ENCODE measurements at places on chromosomes 11 and 22. TPM values are rescaled to one million over a fixed set of nuclear protein-coding genes. Genes with fewer than 3 reads are reported as not detected.

Gene APOBEC3H
- total RNA-seq = not detected

Gene CCDC157
- 0.90 TPM for total RNA-seq

Gene UPK3A
- not detected for total RNA-seq

Gene FREY1
- not detected for total RNA-seq

- no peak for DNase-seq
Observed at GRCh38 chr11:64861227-64861975, 16.9 kb upstream of the CDC42BPG start.

DNA sequence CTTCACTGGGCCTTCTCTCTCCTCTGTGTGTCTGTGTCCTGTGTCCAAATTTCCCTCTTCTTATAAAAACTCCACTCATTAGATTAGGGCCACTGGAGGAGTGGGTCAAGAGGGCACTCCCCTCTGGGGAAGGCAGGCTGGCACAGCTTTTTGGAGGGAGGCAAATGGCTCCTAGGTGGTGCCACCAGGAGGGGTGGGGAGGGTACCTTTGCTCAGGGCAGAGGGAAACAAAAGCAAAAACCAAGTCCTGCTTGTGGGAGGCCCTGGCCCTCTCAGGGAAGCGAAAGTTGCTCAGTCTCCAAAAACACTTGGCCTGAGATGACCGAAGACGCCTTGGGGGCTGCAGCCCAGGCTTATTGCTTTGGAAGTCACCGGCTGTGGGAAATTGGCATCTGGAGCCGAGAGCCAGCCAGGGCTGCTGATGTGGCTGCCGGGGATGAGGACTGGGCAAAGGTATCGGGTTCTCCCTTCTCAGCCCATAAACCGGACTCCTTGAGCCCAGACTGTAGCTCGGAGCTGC, 48.2 kb upstream of the ANO1 start:
- no peak for DNase-seq

GRCh38 chr11:83681031-83681781, 395.0 kb upstream of the CCDC90B start:
- no peak for DNase-seq

DNA sequence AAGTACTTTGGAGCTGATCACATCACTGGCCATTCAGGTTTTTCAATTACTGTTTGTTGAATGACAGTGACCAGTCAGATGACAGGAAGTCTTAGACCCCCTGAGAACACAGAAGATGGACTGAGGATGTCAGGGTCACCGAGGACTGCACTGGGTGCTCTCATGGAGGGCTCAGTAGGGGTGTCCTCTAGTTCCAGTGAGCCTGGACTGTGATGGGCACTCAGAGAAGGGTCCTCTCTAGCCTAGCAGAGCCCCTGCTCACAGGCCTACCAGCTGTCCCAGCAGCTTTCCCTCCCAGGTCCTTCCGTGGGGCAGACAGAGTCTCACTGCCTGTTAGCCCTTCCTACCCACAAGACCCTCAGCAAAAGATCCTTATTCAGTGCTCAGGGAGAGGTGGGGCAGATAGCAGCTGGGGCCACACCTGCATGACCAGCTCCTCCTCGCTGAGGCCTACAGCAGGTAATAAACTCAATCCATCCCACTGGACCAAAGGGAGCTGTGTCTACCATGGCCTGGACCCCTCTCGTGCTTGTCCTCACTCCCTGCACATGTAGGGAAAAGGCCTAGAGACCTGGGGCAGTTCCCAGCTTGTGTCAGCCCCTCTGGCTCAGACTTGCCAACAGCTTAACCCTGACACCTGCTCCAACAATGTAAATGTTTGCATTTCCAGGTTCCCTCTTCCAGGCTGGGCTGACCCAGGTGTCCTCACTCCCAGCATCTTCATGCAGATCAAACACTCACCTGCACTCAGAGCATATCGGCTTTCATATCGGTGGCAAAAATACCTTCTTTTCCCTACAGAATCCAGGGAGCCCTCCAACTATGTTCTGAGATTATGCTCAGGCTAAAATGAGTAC, 25.2 kb upstream of the VPREB1 start:
- no peak for DNase-seq

DNA sequence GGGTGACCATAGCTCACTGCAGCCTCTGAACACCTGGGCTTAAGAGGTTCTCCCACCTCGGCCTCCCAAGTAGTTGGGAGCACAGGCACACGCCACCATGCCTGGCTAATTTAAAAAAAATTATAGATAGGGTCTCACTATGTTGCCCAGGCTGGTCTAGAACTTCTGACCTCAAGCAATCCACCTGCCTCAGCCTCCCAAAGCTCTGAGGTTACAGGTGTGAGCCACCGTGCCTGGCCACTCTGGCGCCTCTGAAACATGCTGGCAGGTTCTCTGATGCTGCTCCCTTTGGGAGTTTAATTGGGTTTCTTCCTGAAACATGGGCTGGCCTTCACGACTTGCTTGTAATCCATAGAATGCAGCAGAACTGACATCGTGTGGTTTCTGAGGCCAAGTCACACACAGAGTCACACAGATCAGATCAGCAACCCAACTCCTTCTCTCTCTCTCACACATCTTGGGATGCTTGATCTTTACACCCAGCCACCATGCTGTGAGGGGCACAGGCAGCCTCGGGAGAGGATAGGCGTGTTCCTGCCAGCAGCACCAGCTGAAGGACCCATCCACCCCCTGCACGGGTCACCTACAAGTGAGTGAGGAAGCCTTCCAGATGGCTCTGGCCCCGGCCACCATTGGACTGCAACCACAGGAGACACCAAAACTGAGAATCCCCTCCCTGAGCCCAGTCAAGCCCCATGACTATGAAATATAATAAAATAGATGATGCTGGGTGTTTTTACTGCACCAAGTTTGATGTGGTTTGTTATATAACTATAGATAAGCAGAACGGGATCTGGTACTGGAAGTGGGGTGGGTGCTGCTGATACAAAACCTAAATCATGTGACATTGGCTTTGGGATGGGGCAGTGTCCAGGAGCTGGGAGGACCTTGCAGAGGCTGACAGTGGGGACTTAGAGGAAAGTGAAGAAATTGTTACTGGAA, 3.1 kb upstream of the GSC2 start:
- DNase-seq = no peak

GRCh38 chr22:39943337-39943736, 16.9 kb upstream of the TMA7B start:
- no peak for DNase-seq

DNA sequence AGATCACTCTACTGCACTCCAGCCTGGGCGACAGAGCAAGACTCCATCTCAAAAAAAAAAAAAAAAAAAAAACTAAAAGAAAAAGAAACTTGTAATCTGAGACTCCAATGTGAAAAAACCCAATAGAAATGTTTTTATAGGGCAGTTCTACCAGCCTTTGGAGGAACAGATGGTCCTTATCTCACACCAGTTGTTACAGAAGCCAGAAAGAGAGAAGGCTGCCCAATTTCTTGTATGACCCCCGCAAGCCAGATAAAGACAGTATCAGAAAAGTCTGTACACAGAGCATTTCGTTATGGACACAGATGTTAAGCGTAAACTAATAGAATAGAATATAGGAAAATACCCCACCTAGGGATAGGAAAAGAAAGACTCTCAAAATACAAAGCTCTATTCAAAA, 11.3 kb upstream of the TSGA10IP start:
- peak; percentile 63 for DNase-seq

- no peak for DNase-seq
Observed at GRCh38 chr11:45577752-45578151, 87.7 kb downstream of the CHST1 start.

DNA sequence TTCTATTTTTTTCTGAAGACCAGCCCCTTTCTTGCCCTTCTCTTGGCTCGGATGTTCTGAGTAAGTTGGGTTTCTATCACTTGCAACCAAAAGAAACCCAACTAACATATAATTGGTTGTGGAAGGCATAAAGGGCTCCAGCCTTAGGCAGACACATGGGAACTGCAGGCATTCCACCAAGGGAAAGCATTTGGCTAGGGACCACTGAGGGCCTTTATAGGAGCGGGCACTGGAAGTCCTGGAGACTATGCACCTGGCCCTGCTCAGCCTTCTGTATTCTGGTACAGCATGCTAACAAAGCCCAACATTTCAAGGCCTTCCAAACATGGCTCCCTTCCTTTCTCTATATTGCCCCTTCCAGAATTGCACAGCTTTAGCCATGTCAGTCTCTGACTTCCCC, 17.6 kb upstream of the LMO1 start:
- no peak for DNase-seq

GRCh38 chr11:130897262-130898182, 18.8 kb downstream of the SNX19 start:
- DNase-seq = peak; percentile 99

- no peak for DNase-seq
Observed at GRCh38 chr22:44200855-44201550, 20.3 kb downstream of the PARVG start.

DNA sequence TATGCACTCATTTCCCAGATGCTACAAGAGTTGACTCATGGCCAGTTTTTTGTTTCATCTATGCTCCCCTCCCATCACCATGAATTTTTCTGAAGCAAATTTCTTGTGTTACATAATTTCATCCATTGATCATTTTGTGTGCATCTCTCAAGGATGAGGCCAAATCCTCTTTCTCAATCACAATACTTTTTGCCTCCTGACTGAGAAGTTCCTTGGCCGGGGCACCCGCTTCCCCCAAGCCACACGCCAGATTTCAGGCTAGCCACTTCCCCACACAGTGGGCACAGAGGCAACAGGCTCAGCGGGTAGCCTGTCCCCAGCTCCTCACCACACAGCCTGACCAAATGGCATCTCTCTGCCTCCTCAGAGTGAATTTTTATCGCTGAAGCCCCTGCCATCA, 9.8 kb upstream of the DSCAML1 start:
- DNase-seq = no peak

- DNase-seq = no peak
Observed at GRCh38 chr22:23393721-23394320, 186.3 kb downstream of the IGLL1 start.

DNA sequence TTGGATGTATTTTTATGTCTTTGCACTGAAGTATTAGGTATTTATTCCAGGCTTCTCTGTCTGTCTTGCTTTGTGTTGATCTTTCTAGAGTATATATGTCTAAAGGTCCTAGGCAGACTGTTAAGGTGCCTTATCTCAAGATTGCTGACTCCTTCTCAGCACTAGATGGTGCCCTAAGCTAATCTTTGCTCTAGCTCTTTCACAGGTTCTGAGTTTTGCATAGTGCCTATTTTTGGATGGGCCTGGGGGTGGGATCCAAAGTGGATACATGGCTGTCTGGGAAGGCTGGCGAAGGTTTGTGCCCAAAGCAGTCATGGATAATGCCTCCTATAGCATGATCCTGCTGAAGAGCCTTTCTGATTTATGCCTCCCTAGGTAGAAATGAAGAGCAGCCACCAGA, 154.9 kb downstream of the TRPC6 start:
- peak; percentile 54 for DNase-seq

DNA sequence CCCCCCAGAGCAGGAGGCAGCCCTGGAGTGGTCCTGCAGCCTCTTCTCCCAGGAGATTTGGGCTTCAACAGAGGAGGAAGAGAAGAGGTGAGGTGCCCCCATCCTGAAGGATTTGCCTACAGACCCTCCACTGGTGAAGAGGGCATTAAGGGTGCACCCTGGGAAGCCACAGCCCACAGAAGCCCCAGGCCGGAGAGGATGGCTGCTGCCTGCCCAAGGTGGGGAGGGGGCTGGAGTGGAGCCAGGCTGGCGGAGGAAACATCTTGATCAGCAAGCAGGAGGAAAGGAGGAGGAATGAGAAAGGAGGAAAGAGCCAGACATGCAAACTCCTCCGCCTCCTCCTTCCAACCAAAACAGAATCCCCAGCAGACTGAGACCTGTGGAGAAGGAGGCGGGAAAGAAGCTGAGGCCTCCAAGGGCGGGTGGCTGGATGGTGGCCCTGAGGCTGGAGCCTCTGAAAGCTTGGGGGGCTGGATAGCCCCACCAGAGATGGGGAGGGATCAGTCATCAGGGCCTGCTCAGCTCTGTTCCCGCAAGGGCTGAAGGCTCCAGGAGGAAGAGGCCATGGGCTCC, 31.3 kb downstream of the ARRB1 start:
- DNase-seq = no peak
